ENCODE measurements at places on chromosomes 6 and 20.

- no peak for DNase-seq
Measured at GRCh38 chr6:6217855-6218758, 102.4 kb downstream of the F13A1 start.

DNA sequence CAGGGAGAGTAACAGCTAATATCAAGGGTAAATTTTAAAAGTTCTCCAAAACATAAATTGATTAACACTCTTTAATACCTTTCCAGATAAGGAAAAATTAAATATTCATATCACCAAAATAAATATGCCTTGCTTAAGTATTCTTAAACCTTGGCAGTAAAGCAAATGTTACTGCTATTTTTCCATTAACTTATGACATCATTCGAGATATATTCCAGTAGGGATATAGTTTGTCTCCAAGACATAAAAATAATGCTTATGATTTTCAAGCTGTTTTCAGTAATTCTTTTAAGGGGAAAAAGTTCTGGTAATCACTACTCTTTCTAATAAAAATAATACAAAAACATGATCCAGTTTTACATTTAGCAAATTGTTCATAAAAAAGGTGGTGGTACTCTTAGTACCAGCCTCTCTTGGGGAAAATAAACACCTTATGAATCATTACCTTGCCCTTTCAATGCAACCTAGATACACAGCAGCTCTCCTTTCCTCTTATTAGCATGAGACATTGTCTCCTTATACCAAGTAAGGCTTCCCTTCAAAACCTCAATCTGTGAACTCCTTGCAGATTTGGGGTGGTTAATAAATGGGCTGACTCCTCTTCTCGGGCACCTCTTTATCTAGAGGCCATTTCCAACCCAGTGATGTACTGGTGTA, 31.5 kb upstream of the LTV1 start:
- no peak for DNase-seq

GRCh38 chr6:14036911-14037310, 80.7 kb upstream of the CD83 start:
- no peak for DNase-seq

DNA sequence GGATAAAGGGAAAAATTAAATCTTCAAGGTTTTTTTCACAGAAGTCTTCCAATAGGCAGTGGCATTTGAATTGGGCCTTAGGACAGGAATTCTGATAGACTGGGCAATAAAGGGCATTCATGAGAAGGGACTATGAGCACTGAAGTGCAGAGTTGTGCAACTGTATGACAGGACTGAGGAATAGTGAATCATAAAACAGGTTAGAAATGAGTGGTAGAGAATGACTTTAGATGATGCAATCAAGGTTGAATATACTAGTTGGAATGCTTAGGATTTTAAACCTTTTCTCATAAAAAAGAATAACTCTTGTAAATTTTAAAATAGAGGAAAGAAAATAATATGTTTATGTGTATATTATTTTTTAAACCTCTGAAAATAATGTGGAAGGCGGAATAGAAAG, 944.7 kb downstream of the PHF3 start:
- no peak for DNase-seq

DNA sequence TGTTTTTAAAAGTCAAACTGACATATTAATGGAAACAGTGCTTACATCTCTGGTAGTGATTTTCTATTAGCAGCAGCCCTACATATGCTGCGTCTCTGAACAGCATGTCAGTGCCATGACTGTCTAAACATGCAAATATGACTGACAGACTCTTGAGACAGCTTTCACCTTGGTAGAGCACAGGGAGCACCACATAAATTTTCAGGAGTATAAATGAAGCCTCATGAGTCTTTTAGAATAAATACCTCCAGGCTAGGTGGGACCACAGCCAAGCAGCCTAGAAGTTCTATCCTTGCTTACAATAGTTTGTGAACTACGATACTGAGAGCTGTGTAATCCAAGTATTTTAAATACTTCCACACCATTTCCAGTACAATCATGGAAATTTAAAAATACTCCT, 410.7 kb upstream of the RUNX2 start:
- no peak for DNase-seq

- DNase-seq: no peak
Measured at GRCh38 chr20:24616258-24617079, 147.0 kb downstream of the SYNDIG1 start.

DNA sequence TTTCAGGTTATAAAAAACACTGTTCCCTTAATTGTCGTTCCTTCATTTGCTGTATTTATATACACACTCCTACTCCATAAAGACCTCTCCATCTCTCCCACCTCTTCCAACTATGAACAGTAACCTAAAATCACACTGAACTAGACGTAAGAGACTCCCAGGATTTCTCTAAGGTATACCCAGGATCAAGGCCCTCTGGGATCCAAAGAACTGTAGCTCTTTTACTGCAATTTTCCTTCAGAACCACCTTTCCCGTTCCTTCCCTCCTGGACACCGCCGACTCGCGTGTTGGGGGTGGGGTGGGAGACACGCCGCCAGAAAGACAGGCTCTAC, 680 bp downstream of the LATS1 start:
- DNase-seq: peak; percentile 55

DNA sequence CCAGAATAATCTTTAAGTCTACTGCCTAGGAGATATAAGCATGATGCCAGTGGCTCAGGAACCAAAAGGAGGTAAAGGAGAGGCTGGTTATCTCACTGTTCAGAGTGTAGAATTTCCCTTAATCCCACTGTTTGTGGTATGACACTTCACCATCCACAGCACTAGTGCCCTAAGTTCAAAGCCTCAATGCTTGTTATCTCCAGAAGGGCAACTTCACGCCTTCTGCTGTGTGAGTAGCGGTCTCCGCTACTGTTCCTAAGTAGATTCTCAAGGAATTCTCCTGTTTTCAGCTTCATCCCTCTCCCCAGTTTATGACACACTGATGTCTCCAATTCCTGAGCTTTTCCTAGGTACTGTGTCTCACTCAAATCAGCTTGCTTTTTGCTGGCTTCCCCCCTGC, 13.7 kb upstream of the SNPH start:
- DNase-seq: no peak

DNA sequence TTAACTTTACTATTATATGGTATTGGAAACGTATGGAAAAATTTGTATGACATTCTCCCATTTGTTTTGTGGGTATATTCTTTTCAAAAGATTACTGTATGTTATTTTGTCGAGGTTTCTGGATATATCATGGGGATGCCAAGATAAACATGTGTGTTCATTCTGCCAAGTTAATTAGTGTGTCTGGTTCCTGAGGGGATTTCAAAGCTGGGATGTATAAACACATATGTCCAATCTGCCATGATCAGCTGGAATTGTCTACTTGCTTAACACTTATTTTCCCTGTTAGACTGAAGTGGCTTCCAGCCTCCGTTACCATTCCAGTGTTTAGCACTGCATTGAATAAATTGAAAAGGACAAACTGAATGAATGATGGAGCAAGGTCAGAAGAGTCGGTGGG, 86.2 kb downstream of the DNAH8 start:
- DNase-seq: no peak

GRCh38 chr6:54310377-54311152, 2.3 kb downstream of the TINAG start:
- DNase-seq: no peak

DNA sequence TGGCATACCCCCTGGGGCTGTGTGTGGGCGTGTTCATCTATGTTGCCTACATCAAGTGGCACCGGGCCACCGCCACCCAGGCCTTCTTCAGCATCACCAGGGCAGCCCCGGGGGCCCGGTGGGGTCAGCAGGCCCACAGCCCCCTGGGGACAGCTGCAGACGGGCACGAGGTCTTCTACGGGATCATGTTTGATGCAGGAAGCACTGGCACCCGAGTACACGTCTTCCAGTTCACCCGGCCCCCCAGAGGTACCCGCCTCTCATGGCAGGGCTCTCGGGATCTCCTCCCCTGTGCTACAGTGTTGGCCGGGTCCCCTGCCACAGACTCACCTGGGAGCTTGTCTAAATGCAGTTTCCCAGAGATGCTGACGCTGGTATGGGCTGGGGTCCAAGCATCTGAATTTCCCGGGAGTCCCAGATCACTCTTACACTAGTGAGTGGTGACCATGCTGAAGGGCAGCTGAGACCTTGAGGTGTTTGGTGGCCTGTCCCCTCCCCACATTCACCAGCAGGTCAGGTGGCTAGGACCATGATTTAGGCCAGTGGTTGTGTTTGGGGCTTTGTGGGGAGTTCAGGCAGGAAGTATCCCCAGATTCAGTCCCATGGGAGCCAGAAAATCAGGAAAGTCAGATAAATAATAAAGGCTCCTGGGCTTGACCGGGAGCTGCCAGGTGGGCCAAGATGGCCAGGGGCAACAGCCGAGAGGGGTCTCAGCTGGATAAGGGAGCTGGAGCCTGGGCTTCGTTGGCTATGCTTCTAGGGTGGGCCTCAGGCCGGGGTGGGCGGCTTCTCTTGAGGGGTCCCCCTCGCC, 11.8 kb downstream of the ENTPD6 start:
- no peak for DNase-seq

GRCh38 chr20:2103461-2104153, 2.0 kb downstream of the STK35 start:
- no peak for DNase-seq

DNA sequence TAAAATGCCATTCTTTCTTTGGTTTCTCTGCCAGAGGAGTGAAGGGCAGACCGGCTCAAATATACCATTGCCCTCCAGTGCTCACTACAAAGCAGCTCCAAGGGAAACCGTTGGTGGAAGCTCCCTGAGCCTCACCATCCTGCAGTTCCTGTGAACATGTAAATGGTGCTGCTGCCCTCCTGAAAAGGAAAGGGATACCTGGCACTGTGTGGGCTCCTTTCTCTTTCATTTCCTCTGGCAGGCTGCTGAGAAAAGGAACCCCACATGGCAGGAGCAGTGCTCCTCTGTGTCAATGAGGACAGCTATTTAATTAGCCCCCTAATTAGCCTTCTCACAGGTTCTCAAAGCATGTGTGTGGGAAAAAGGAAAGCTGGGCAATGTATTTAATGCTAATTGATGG, 142.5 kb downstream of the KLHL32 start:
- DNase-seq: no peak

DNA sequence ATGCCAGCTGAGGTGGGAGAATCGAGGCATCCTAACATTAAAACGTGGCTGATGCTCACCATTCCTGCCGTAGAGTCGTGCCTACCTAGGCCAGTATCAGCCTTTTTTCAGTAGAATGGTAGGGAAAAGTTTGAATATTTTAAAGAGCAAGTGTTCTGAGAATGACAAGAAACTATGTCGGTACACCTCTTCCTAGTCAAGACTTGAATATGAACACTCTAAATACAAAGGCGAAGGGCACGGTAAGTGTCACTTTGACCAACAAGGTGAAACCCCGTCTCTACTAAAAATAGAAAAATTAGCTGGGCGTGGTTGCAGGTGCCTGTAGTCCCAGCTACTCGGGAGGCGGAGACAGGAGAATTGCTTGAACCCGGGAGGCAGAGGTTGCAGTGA, 1.0 kb downstream of the GINM1 start:
- no peak for DNase-seq

DNA sequence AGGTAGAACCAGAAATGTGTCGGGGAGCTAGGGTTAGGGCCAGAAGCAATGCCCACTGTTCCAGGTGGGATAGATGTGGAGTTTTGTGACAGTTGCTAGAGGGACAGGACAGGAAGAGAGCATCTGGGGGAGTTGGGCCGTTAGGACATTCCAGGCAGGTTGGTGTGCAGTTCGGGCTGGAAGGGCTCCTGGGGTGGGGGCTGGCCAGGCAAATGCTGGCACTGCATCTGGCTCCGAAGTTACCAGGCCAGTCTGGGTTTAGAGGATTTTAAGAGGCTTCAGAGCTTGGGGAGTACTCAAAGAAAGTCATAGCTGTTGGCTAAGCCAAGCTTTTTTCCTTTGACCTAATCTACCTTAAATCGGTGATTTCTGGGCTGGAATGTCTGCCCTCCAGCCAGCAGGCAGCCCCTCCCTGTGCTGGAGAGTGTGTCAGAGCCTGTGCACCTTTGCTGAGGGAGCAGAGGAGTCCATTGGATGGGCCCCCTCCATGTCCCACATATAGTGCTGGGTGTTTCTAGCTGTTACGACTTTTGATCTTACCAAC, 20.8 kb downstream of the PLCG1 start:
- DNase-seq: no peak

DNA sequence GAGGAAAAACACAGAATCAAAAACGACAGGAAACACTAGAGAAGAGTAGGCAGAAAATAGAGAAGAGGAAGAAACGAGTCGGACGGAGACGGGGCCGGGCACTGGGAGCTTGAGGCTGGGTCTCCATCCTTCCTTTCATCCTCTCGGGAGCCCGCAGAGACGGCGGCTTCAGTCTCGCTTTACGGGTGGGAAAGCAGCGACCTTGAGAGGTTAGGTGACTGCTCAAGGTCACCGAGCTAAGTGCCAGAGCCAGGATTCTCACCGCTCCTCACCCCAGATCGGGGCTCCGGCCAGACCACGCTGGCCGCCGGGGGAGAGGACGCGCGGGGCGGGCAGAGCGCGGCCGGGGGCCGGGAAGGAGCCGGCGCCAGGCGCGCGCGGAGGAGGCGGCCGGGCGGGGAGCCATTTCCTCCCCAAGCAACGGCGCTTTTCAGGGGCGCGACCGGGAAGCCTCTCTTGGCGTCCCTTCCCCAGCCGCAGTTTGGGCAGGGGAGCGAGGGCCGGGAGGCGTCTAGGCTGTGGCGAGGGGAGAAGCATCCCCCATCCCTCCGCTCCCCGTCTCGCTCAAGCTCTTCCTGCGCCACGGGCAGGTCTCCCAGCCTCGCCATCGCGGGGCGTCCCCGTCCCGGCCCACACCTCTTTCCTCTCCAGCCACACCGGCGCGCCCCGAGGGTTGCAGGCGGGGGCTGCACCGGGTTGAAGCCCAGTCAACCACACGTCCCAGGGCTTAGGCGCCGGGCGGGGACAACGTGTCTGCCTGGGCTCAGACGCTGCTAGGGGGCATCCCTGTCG, 24.1 kb upstream of the MAP3K7 start:
- DNase-seq: peak; percentile 21

DNA sequence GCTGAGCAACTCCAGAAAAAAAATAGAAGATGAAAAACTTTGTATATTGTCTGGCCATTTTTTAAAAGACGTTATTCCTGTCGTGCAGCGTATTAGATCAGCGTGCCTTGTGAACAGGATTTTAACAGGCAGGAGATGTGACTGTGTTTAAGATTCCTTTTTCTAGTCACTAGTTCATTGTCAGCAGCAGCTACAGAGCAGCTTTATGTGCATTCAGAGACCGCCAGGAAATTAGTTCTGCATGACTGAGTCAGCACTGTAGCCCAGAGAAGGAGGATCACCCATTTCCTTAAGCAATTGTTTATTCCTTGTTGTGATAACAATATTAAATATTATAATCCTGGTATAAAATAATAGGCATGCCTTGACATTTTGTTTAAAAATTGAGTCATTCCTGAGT, 75.4 kb upstream of the ADGRB3 start:
- peak; percentile 90 for DNase-seq

- DNase-seq: no peak
Measured at GRCh38 chr6:124131259-124131658, 327.6 kb downstream of the NKAIN2 start.

DNA sequence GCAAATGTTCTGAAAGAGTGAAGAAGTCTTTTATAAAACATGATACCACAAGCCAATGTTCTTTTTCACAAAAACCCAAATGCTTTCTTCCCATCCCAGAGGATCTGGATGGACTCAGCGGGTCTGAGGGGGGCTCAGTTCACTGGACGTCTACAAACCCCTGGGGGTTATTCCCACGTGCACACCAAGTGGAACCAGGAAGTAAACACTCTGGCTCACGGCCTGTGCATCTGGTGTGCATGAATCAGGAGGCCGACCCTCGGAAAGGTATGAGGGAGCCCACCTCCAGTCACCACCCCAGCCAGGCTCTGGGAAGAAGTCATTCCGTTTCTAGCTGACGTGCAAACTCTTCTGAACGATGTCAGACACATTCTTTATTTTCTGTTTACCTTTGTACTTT, 252.2 kb downstream of the DLL1 start:
- no peak for DNase-seq

Measured in NCI-H748 treated with DMSO at 0.1 percent for 48 hours (cell line).